ENCODE measurements at places on chromosomes 4 and X. TPM values are rescaled to one million over a fixed set of nuclear protein-coding genes. Genes with fewer than 3 reads are reported as not detected.

The TCEANC gene
- 4.9 TPM for total RNA-seq

The CCDC110 gene
- 2.5 TPM for total RNA-seq

DNA sequence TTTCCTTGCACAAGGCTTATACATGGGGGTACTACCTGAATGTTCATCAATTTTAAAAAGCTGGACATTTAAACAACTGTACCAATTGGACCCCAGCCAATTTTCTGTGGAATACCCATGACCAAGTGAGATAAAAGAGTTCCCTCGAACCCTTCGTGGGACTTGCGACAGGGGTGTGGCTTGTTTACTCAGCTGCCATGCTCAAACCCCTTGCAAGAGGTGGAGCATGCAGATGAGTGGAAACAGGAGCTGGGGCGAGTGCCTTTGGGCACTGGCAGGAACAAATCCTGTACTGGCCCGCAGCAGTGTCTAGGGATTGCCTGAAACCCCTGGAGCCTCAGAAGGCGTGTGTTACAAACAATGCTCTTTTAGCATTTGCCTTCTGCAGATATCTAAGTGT lies 144.2 kb downstream of the PDHA2 start:
- DNase-seq, result no peak

GRCh38 chr4:102730968-102731533 lies 29.7 kb downstream of the MANBA start:
- no peak for DNase-seq
